Activated naive CD4-positive, alpha-beta T cell treated with anti-CD3 and anti-CD28 coated beads, Interleukin-2, amount 10 ng/mL, durations not matched to agents 5 hours and 36 hours (primary cell): ENCODE measurements at places on chromosomes 13 and 19. TPM values are rescaled to one million over a fixed set of nuclear protein-coding genes. Genes with fewer than 3 reads are reported as not detected.

PTH2 gene
- 1.5 TPM for total RNA-seq

PSG1 gene
- total RNA-seq = not detected

ARHGAP35 gene
- total RNA-seq = 21.0 TPM

OR7C1 gene
- not detected for total RNA-seq

MBD3L2 gene
- not detected for total RNA-seq

CELF5 gene
- total RNA-seq = 0.10 TPM

PGLYRP2 gene
- total RNA-seq = not detected

SDHAF1 gene
- total RNA-seq = 17.4 TPM

PTPRH gene
- not detected for total RNA-seq

PDCD2L gene
- 9.3 TPM for total RNA-seq

SYNE4 gene
- 1.6 TPM for total RNA-seq

RXFP2 gene
- total RNA-seq = not detected

ZNF382 gene
- total RNA-seq = 13.5 TPM

BEST2 gene
- not detected for total RNA-seq

ZNF525 gene
- 20.0 TPM for total RNA-seq

PEAK3 gene
- total RNA-seq = 0.43 TPM

CAMSAP3 gene
- total RNA-seq = 1.7 TPM

JAK3 gene
- total RNA-seq = 209 TPM

NLRP11 gene
- not detected for total RNA-seq

KLF12 gene
- 33.1 TPM for total RNA-seq

SERPINE3 gene
- total RNA-seq = not detected

SIGLEC12 gene
- not detected for total RNA-seq

APOC4 gene
- total RNA-seq = not detected

CABP5 gene
- total RNA-seq = not detected

DOHH gene
- total RNA-seq = 10.2 TPM

YIF1B gene
- total RNA-seq = 60.0 TPM

SOX1 gene
- not detected for total RNA-seq

CCDC61 gene
- 26.9 TPM for total RNA-seq
